ENCODE measurements at places on chromosomes 2 and 18. TPM values are rescaled to one million over a fixed set of nuclear protein-coding genes. Genes with fewer than 3 reads are reported as not detected.

MARCO gene
- 0.31 TPM for total RNA-seq

GRCh38 chr2:37379881-37380296 is 35.5 kb downstream of the QPCT start:
- DNase-seq, result no peak

DNA sequence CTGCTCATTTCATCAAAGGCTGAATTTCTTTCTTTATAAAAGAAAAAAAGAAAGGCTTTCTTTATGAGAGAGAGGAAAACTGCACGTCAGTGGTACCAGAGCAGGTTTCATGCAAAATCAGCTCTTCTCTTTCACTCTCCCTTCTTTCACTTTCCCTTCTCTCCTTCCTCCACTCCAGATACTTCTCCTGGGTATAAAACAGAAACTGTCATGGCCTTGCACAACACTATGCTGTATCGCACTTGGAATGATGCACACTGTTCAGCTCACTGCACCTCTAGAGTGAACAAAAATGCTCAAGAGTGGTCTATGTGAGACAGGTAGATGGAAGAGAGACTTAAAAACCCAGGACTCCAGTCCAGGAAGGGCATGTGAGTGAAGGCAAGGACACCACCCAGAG is 73.8 kb downstream of the KLF7 start:
- no peak for DNase-seq

DNA sequence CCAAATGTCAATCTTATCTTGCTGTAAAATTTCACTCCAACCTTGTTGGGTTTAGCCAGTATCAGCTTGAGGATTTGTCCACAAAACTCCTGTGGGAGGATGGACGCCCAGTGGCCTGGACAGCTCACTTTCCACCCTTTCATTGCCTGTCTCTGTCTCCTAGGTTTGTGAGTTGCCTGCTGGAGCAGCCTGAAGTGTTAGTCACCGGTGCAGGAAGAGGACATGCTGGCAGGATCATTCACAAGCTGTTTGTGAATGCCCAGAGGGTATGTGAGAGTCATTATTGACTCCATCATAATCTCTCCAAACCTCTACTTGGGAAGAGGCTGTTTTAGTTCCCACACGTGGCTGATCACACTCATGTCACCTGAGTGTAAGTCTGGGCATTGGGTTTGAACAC is 112.3 kb downstream of the RAB3GAP1 start:
- no peak for DNase-seq

NAT8 gene
- total RNA-seq, result not detected

GRCh38 chr18:41922841-41923240 is 32.2 kb upstream of the PIK3C3 start:
- DNase-seq, result no peak

DNA sequence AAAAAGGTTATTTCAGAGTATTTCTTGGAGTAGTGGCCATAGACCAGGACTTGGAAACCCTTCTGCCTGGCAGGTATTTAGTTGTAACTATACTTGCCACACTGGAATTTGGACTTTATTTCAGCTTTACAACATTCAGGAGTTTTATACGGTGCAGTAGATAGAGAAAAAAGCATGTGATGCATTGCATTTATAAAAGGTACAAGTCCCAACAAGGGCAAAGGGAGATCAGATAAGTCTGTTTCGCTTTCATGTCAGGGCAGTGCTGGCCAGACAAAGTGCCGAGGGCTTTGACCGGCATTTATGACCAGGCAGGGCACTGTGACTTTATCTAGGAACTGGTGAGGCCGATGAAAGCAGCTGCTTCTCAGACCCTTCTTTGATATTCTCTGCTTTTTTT is 145.4 kb downstream of the RTN4 start:
- no peak for DNase-seq

REEP1 gene
- total RNA-seq, result 156 TPM

- DNase-seq, result no peak
These were observed 159.1 kb downstream of the FHOD3 start for GRCh38 chr18:36456622-36457021.

GYPC gene
- 17.0 TPM for total RNA-seq
